Mononuclear cell (primary cell): ENCODE measurements at places on chromosomes 16 and 17. TPM values are rescaled to one million over a fixed set of nuclear protein-coding genes. Genes with fewer than 3 reads are reported as not detected.

The ASGR1 gene
- total RNA-seq, result 4.6 TPM

The MYH10 gene
- 0.52 TPM for total RNA-seq

The KRT33A gene
- total RNA-seq, result not detected

The CDH11 gene
- total RNA-seq, result 0.31 TPM

The AOC2 gene
- total RNA-seq, result 1.5 TPM

The ESRP2 gene
- 0.10 TPM for total RNA-seq

The GALR2 gene
- total RNA-seq, result 0.63 TPM

The MEFV gene
- 26.7 TPM for total RNA-seq

The SPNS3 gene
- total RNA-seq, result 2.5 TPM

The MRC2 gene
- 1.7 TPM for total RNA-seq

The PTGES3L gene
- total RNA-seq, result 0.31 TPM

The FBRS gene
- 100 TPM for total RNA-seq

The SLC5A2 gene
- total RNA-seq, result 0.42 TPM

The DYNLRB2 gene
- not detected for total RNA-seq

The HSD11B2 gene
- total RNA-seq, result not detected

The OR4D1 gene
- 0.42 TPM for total RNA-seq

The SPATA32 gene
- 0.10 TPM for total RNA-seq

The IRX6 gene
- under 0.01 TPM for total RNA-seq

The CCDC154 gene
- total RNA-seq, result 0.21 TPM

The CBFA2T3 gene
- 1.3 TPM for total RNA-seq

The TANC2 gene
- total RNA-seq, result 19.3 TPM

The RPH3AL gene
- total RNA-seq, result 1.5 TPM

The ADGRG3 gene
- total RNA-seq, result 1.7 TPM

The SLC5A11 gene
- total RNA-seq, result 0.31 TPM

The KRT23 gene
- total RNA-seq, result 0.52 TPM

The PRKCB gene
- total RNA-seq, result 110 TPM

The CCL17 gene
- not detected for total RNA-seq

The BRIP1 gene
- total RNA-seq, result 3.3 TPM

The FBXL20 gene
- total RNA-seq, result 15.8 TPM

The MEIOB gene
- total RNA-seq, result not detected

The NKD1 gene
- total RNA-seq, result 1.2 TPM

The TLCD1 gene
- total RNA-seq, result not detected

The CHST4 gene
- total RNA-seq, result not detected

The NPIPB2 gene
- 6.0 TPM for total RNA-seq

The CTF1 gene
- total RNA-seq, result 0.21 TPM

The TP53TG3 gene
- not detected for total RNA-seq

The C17orf100 gene
- total RNA-seq, result 0.63 TPM

The TUBB3 gene
- 0.21 TPM for total RNA-seq

The NLGN2 gene
- 0.73 TPM for total RNA-seq

The CD7 gene
- 48.5 TPM for total RNA-seq

The SLC52A1 gene
- not detected for total RNA-seq

The NAGS gene
- total RNA-seq, result 0.42 TPM

The ADAD2 gene
- not detected for total RNA-seq

The SCNN1G gene
- not detected for total RNA-seq

The CDRT4 gene
- total RNA-seq, result 1.3 TPM

The TBC1D3B gene
- total RNA-seq, result not detected

The MPP2 gene
- 1.4 TPM for total RNA-seq

The TM4SF5 gene
- total RNA-seq, result not detected

The KIFC3 gene
- 5.8 TPM for total RNA-seq
